B cell (primary cell): ENCODE measurements at places on chromosomes 1 and 21.

DNA sequence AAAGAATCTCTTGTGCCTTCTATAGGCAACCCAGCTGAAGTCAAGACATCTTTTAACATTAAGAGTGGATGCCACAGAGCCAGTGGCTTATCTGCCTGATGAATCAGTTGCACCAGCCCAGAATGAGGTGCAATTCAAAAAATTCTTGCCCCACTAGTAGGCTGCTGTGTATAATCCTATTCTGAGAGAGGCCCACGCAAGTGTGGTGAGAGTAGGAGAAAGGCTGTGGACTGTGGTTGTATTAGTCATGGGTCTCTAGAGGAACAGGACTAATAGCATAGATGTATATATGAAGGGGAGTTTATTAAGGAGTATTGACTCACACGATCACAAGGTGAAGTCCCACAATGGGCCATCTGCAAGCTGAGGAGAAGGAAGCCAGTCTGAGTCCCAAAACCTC is 216.4 kb downstream of the LTN1 start:
- no peak for DNase-seq

GRCh38 chr1:34188418-34188817 is 11.7 kb downstream of the C1orf94 start:
- DNase-seq, result no peak

- DNase-seq, result no peak
These were observed 28.5 kb downstream of the ACOT7 start for GRCh38 chr1:6365047-6365446.

DNA sequence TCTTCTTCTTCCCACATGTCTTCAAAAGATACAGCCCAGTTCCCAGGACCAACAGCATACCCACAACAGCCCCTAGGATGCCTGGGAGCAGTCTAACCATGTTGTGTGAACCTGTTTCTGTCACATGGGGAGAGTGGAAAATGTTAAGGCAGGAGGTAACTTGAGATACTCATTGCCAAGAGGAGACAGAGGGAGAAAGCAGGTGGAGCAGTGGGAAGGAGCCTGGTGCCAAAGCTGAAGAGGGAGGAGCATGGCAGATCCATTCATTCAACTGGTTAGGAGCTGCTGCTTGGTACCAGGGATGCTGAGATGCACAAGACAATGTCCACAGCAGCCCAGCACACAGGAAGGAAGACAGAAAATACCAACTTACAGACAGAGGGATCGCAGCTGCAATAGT is 149.8 kb upstream of the ETV3 start:
- no peak for DNase-seq
